Activated CD8-positive, alpha-beta memory T cell treated with anti-CD3 and anti-CD28 coated beads for 48 hours (primary cell): ENCODE measurements at places on chromosomes 11 and 22.

GRCh38 chr11:19027829-19028595 lies 32.5 kb downstream of the MRGPRX2 start:
- no peak for DNase-seq

DNA sequence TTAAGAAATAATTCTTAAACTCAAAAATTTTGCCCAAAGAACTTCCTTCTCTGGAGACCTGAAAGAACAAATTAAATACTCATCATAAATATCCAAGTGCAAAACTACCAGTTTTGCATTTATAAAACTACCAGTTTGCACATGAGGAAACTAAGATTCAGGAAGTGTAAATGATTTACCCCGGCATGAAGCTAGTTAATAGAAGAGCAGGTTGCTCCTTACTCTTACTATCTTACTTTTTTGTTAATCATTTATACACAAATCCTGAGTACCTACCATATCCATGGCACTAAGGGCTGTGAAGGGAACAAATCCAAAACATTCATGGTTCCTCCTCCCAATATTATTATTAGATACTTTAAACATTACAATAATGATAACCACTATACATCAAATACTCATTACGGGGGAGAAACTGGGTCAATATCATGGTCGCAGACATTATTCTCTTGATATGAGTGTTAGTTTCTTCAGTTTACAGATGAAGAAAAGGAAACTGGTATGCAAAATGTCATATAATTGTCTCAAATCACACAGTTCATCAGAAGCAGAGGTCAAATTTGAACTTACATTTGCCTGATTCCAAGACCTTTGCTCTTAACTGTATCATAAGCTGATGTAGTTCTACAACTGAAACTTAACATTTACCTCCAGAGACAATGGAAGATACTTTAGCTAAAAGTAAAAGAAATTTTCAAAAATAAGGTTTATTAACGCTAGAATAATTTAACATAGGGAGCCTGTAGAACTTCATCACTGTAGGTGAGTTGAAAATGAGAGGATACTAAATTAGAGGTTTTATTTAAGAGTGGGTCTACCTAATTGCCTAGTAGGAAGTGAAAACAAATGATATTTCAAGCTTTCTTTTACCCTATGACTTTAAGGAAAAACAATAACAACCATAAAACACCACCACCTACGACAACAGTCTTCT lies 74.5 kb downstream of the FAM76B start:
- DNase-seq, result no peak

- no peak for DNase-seq
Observed at GRCh38 chr22:25845985-25846745, 104.2 kb downstream of the MYO18B start.

DNA sequence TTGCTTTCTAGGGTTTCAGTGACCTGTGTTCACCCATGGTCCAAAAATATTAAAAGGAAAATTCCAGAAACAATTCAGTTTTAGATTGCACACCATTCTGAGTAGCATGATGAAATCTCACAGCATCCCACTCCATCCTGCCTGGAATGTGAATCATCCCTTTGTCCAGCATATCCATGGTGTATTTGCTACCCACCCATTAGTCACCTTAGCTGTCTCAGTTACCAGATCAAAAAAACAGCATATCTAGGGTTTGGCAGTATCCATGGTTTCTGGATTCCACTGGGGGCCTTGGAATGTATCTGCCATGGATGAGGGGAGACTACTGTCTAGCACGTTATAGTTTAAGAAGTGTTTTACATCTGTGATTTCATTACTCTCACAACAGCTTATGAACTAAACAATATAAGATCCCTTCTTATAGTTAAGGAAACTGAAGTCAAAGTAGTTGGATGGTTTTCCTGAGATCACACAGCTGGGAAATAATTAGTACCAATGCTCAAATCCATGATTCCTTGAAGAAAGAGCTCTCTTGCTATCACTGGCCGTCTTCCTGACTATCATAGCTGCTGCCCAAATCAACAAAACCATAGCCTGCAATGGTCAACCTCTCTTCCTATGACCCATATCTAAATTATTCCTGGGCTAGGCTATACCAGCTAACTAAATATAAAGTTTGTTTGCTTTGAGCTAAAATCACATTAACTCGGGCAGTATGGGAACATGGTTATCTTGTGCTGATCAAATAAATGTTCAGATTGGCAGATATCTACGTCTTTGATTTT lies 122.6 kb downstream of the MICAL2 start:
- DNase-seq, result no peak

- no peak for DNase-seq
Observed at GRCh38 chr11:6012035-6012668, 5.4 kb upstream of the OR56A4 start.

GRCh38 chr22:29310863-29311339 lies 4.5 kb downstream of the GAS2L1 start:
- no peak for DNase-seq

- no peak for DNase-seq
Observed at GRCh38 chr11:115606498-115607220, 102.4 kb upstream of the CADM1 start.

DNA sequence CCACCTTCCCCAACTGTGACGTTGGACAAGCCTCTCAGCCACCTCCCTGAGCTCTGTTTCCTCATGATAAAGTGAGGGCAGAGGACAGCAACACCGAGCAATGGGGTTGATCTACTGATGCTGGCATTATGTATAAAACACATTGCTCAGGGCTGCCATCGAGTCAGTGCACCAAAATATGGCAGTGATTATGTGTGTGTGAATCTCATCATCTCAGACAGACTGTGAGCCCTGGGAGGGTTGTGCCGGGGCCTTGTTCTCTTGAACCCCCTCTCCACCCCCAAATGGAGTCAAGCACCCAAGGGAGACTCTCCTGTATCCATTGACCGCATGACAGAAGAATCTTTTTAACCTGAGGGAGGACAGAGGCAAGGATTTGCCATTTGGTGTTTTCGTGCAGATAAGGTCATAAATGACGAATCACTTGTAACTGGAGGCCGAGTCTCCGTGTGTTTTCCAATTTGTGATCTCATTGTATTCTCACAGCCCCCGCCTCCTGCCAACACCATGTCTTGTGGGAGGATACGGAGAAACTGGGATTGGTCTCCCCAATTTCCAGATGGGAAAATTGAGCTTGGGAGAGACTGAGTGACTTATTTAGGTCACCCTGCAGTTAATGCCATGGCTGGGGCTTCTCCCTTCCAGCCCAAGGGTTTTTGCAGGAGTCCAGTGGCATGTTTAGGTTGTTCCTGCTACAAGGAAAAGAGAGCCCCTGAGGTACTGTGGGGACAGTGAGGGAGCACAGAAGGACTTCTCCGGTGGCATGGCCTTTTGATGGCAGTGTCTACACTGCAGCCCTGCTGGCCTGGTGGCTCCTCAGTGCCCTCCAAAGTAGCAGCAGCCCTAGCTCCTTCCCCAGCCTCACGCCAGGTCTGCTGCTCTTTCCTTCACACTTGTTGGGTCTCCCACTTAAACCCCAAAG lies 52.4 kb downstream of the CHRDL2 start:
- no peak for DNase-seq

- DNase-seq, result no peak
Observed at GRCh38 chr11:131033151-131033651, 116.9 kb upstream of the SNX19 start.
